Activated CD4-positive, alpha-beta T cell treated with anti-CD3 and anti-CD28 coated beads for 1 hour (primary cell): ENCODE measurements at places on chromosomes 11 and 22.

GRCh38 chr22:48627203-48627602, 1200.5 kb downstream of the BRD1 start:
- DNase-seq, result no peak

DNA sequence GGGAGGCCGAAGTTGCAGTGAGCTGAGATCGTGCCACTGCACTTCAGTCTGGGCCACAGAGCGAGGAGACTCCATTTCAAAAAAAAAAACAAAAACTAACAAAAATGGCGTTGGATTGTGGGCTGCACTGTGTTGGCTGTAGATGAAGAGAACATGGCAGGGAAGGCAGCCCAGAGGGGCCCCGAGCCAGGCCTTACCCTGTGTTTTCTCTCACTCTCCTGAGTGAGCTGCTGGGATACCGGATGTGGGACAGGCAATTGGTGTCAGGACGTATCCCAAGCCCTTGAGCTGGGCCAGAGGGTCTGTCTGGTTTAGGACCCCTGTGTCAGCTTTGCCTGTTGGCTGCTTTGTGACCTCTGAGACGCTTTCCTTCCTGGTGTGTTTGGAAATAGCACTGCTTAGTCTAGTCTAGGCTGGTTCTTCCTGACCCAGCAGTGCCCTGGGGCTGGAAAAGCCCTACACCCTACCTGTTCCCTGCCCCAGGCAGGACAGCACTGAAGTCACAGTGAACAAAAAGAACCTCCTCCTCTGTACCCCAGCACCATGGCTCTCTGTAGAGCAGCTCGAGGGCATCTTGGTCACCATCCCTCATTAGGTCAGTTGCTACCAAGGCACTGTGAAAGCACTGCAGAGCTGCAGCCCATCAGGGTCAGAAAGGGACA, 17.8 kb downstream of the CHADL start:
- no peak for DNase-seq

DNA sequence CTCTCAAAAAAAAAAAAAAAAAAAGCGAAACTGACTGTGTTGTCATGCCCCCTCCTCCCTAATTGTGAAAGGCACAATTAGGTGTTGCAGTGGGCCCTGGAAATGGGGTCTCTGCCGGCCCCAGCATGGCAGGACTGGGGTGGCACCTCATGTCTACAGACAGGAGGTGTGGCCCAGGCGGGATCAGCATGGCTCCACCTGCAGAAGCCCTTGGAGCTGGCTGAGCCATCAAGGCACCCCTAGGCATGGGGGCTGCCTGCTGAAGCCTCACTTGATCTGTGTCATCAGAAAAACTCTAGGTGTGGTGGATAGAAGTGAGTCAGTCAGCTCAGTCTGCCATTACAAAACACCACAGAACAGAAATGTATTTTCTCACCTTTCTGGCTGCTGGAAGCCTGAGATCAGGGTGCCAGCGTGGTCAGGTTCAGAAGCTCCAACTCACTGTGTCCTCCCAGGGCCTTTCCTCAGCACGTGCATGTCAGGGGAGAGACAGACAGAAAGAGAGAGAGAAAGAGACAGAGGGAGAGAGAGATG, 10.1 kb upstream of the B4GALNT4 start:
- DNase-seq, result no peak

GRCh38 chr22:18042685-18043084, 18.3 kb upstream of the MICAL3 start:
- no peak for DNase-seq

DNA sequence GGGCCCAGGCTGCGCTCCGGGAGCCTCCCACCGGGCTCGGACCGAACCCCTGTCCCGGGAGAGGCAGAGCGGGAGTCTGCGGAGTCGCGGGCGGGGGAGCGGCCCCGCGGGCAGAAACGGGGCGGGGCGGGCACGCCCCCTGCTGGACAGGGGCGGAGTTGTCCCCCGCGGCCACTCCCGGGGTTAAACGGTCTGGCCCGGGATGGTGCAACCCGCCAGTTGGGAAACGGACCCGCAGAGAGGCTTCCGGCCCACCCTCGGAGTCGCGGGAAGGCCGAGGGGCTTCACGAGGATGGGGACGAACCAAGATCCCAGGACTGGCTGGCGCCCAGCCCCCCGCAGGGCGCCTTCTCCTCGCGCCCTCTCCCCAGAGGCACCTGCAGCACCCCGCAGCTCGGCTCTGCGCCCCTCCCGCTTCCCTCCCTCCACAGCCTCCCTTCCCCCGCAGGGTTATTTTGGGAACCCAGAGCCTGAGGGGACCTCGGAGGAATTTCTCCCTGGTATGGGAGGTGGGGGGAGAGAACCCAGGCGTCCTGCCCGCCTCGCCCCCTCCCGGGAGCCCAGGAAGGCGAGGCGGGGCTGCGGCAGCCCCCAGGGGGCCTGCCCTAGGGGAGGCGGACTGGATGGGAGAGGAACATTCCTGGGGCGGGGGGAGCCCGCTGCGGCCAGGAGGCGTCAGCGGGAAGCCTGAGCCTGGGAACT, 902 bp downstream of the RASGRP2 start:
- peak; percentile 68 for DNase-seq

DNA sequence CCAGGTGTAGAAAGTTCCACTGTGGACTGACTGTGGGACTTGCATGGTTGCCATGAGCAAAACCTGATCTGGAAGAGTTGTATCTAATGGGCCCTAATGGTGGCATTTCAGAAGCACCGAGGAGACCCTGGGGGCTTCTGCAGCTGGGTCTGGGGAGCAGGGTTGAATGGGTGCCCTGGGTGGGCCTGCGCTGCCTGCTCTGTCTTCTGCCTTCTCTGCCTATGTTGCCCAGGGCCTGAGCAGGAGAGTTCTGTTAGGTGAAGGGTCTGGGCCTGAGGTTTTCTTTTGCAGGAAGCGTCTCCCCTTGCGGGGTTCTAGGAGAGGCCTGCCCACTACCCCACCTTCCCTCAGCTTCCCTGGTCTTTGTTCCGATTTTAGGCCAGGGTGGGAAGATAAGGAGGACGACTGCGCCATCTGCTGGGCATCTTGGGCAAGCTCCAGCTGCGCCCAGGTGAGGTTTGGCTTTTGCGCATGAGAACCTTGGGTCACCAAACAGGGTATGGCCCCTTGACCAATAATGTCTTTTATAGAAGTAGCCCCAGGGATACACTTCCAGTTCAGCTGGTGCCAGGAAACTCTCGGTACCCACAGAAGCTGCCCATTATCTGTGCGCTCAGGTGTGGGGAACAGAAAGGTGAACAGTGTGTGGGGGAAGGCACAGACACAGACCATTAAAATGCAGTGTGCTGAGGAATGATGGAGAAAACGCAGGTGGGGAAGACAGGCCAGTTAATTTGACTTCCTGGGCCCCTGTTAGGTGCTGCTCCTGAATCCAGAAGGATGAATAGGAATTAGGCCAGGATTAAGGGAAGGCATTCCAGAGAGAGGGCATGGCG, 23.2 kb downstream of the COMMD9 start:
- peak; percentile 26 for DNase-seq

DNA sequence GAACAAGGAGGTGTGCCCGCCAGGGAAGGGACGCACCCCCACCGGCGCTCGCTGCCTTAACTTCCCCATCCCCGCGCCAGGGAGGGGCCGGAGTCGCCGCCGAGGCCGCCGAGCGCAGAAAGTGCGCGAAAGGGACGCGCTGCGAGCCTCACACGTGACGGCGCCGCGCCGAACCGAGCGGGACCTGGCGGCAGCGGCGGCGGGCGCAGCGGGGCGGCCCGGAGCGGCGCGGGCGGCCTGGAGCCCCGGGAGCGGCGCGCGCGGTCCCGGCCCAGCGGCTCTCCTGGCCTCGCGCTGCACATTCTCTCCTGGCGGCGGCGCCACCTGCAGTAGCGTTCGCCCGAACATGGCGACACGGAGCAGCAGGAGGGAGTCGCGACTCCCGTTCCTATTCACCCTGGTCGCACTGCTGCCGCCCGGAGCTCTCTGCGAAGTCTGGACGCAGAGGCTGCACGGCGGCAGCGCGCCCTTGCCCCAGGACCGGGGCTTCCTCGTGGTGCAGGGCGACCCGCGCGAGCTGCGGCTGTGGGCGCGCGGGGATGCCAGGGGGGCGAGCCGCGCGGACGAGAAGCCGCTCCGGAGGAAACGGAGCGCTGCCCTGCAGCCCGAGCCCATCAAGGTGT, at the start of gene SORL1:
TSS of gene SORL1 (plus strand) at position 329 of the 623 bp plus-strand sequence. CDS start at position 347, 18 bp downstream.
- peak; percentile 65 for DNase-seq

DNA sequence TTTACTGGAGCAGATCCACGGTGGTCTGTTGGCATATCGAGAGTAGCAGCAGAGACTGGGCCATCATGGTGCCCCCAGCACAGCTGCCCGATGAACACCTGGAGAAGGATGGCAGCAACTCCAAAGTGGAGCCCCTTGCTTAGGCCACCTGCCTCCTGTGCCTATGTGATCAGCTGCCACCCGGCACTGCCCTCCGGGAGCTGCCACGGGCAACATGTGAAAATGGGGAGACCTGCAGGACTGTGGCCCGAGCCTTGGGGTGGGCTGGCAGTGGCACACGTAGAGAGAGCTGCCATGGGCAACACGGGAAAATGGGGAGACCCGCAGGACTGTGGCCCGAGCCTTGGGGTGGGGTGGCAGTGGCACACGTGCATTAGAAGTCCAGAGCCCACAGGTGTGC, 3.1 kb downstream of the FXYD2 start:
- no peak for DNase-seq

DNA sequence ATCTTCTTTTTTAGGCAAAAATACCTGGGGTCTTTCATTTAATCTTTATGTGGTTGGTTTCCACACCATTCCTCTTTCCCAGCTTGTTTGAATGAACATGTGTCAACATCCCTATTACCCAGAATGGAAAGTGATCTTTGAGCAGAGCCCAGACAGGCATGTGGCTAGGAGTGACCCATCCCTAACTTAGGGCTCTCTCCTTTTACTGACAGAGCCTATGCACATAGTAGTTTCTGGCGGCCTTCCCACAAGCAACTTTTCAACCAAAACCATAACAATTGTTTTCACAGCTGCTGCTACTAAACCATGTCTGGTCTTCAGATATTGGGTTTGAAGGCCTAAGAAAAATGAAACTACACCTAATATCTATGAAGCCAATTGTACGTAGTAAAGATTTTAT, 107.5 kb downstream of the TENM4 start:
- DNase-seq, result no peak

DNA sequence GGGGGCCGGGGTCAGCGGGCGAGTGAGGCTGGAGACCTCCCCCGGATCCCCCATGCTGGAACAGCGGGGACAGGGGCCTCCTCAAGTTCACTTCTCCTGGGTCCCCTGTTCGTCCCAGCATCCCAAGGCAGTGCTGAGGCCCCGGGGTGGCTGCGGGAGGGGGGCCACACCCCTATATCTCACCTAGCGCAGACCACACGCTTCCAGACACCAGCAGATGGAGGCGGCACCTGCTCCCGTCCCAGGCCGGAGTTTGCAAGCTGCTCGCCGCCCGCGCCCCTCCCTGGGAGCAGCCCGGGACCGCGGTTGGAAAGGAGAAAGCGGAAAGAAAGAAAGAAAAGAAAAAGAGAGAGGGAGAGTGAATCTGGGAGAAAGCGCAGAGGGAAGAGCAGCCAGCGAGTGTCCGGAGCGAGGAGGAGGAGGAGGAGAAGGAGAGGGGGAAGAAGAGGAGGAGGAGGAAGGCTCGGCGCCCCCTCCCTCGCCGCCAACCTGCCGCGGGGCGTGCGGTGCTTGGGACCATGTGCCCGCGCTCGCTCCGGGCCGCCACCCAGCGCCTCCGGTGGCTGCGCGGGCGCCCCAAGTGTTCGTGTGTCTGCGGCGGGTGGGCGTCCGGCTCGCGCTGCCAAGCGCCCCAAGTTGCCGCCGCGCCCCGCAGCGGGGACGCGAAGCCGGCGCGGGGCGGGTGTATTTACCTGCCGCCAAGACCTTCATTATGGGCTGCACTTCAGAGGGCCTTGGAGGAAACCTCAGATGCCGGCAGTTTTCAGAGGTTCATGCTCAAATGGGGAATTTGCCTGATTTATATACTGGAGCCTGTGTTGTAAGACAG, at the start of gene LIF:
TSS of gene LIF (minus strand) at position 775 of the 829 bp plus-strand sequence. CDS start at position 711, 64 bp downstream.
- peak; percentile 35 for DNase-seq

DNA sequence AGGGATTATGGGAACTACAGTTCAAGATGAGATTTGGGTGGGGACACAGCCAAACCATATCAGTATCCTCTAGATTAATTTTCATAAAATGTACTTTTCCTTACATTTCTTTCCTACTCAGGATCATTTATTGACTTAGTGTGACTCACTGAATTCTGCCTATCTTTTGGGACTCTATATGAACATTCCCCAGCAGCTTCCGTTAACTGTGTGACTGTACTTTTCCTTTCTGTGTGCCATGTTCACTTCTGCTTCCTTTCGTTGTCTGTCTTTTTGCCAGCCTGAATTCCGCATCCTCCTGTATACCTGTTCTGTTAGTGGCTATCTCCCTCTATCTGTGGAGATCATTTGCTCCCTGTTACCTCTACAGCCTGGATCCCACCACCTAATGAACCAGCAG, 48.8 kb downstream of the SPECC1L start:
- DNase-seq, result no peak

DNA sequence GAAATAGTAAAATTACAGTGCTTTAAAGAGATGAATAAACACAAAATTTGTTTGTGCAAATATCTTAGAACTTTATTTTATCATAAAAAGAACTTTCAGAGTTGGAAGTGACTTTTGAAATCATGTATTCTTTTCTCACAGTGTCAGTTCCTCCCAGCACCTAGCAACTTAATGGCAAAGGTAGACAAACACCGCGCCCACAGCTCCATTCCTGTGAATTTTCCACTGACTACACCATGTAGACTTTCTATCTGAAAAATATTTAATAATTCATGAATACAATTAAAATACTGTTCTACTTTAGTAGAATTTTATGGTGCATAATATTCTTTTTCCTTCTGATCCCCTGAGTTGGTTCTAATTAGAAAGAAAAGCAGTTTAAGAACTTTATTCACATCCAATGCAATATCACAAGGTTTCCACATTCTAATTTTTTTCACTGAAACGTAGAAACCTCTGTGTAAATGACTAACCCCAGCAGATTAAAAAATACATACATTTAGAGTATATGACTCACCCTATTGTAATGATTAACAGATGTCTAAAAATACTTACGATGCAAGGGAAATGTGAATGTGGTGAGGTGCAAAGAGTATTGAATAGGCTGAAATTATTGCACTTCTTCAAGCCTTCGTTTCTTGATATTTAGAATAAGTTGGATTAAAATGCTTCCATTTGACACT, 218.2 kb upstream of the CCDC179 start:
- DNase-seq, result no peak

DNA sequence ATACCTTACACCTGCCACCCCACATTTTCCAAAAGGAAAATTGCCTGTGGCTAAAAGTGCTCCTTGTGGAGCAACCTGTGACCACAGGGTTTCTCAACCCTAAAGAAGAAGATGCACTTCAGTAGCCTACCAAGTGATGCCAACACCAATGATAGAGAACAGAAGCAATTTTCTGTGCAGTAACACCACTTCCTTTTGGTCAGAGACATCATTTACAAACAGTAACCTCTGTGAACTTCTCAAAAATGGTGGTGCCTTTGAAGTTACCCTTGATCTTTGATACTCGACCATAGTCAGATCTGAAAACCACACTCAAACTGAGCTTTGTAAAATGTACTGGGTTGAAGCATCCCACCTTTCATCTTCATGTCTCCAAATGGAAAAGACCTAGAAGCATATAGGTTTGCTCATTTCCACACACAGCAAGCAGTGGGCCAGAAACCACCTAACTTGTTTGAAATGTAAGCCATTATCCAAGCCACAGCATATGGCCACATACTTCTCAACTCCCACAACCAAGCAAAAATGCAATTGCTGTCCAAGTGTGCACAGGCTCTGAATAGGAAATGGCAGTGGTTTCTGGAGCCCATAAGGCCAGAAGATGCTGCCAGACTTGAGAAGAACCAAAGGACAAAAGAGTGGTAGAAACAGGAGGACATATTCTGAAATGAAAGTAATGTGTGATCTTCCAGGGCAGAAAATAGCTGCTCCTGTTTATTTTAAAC, 24.3 kb downstream of the MPPED2 start:
- DNase-seq, result no peak

- DNase-seq, result no peak
Measured at GRCh38 chr22:35905894-35906293, 122.7 kb downstream of the RBFOX2 start.
